CD4-positive, alpha-beta T cell treated with Interleukin-17A for 4 hours (primary cell): ENCODE measurements at places on chromosomes 7 and 10.

DNA sequence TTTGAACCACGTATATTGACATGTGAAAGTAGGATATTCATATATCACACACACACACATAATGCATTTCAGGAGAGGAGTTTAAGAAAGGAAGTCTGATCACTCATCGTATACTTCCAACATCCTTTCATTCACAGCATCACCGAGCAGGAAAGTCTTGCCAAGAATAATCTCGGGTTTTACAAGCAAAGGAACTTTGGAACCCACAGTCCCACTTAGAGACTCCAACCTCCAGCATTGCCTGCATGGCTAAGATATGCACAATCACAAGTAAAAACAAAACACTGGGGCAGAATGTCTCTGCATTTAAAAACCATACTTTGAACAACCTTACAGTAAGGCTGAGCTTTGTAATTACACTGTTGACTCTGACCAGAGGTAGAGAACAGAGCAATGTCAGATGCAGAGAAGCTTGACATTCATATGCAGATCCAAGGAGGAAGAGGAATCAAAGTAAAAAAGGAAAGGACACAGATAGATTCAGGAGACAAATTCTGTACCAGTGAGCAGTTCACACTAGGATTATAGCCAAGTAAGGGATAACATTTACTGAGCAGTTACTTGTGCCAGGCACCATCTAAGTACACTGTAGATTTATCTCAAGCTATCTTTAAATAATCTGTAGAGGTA, 14.8 kb downstream of the THSD7A start:
- no peak for DNase-seq

DNA sequence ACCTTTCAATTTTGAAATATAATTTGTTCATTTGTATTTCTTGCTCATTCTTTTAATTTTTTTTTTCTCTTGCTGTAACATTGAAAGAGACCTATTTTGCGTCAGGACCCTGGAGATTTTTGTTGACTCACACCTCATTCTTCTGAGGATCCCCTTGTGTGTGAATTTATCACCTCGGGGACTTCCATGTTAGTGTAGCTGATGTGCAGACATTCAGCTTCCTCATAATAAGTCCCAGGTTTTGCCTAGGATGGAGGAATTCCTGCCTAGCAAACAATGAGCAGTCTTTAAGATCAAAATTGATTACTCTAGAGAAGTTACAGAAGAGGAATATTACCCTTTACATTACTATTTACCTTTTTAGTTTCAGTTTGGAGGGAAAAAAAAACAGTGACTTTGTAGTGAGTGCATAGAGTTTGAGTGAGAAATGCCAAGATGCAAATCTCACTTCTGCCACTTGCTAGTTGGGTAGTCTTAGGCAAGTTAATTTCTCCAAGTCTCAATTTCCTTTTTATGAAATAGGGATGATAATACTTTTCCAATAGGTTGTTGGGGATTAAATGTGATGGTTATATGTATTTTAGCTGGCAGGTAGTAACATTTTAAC, 14.3 kb downstream of the TES start:
- no peak for DNase-seq

DNA sequence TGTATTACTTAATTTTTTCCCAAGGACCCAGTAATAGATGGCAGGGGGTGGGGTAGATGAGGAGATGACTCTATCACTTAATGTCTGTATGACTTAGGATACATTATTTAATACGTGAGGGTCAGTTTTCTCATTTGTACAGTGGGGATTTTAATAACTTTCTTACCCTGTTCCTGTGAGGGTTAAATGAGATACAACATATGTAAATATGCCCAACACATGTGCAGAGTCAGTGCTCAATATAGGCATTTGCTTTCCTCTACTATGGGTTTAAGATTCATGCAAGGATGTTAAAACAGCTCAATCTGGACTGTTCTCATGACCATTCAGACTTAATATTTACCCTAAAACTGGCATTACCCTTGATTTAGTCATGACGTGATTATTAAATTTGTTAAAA, 31.2 kb downstream of the ST7 start:
- DNase-seq = no peak

- no peak for DNase-seq
Observed at GRCh38 chr10:10508211-10508610, 509.5 kb upstream of the CELF2 start.

DNA sequence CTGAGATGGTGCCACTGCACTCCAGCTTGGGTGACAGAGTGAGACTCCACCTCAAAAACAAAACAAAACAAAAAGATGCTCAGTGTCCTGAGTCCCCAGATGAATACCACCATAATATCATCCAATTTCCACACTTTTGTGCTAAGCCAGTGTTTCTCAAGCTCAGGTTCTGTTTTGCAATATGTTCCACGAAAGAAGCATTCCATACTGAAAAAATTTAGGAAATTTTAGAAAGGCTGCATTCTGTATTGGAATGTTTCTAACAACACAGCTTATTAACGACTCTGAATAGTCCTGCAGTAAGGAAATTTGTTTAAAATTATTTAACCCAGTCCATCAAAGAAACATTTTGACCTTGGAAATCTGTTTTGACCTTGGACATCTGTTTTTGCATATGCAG, 142.4 kb downstream of the EPC1 start:
- no peak for DNase-seq

DNA sequence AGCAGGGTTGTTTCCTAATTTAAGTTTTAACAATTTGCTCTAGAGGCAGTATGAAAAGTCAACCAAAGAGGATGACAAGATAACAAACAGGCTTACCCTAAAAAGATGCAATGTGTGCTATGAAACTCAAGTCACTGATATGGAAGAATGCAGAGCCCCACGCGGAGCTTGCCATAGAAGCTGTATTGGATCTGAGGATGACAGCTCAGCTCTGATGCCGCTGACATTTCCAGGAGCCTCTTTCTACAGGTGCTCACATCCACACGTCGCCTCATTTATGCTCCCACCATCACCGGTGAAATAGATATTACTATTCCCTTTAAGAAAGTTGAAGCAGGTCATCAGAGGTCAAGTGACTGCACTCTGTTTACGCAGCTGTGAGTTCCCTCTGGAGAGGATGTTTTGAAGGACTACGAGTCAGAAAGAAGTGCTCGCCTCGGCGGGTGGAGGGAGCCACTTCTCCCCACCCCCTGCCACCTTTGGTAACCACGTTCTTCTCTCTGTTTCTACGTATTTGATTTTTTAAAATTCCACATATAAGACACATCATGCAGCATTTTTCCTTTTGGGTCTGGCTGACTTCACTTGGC, 275.4 kb downstream of the GLRX3 start:
- DNase-seq = no peak

- no peak for DNase-seq
Observed at GRCh38 chr7:43926798-43927123, 525 bp downstream of the UBE2D4 start.
